Activated CD8-positive, alpha-beta T cell treated with anti-CD3 and anti-CD28 coated beads for 36 hours (primary cell): ENCODE measurements at places on chromosomes 2 and 18.

- H3K36me3 ChIP-seq, result peaks cover 88% of the 10 kb centered on the region
- DNase-seq, result no peak
- H3K27ac ChIP-seq, result peak overlapping the region; percentile 70
- peaks cover 59% of the 10 kb centered on the region for H3K4me1 ChIP-seq
- H3K27me3 ChIP-seq, result no peaks in the 10 kb centered on the region
Measured at GRCh38 chr2:224882291-224883171, 159.7 kb downstream of the DOCK10 start.

DNA sequence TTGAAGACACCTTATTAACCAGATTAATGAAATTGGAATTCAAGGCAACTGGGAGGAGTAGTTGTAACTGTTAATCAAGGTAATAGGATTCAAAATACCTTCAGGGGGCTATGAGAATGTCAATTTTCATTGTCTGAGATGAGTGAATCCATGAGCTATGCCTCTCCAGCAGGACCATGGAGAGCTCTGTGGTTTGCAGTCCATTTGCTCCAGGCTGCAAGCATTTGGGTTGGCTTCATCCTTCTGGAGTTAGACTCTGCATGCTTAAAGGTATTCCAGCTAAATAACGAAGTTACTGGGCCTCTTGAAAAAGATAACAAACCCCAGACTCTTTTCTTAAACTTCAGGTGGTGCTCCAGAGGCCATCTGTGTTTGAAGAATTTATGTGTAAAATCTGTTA lies 207.1 kb upstream of the SLC8A1 start:
- no peaks in the 10 kb centered on the region for H3K36me3 ChIP-seq
- H3K27ac ChIP-seq, result no peak overlapping the region
- H3K27me3 ChIP-seq, result no peaks in the 10 kb centered on the region
- no peaks in the 10 kb centered on the region for H3K4me1 ChIP-seq

- peaks cover 4% of the 10 kb centered on the region for H3K36me3 ChIP-seq
- no peaks in the 10 kb centered on the region for H3K27me3 ChIP-seq
- no peak overlapping the region for H3K27ac ChIP-seq
- DNase-seq, result no peak
- no peaks in the 10 kb centered on the region for H3K4me1 ChIP-seq
Measured at GRCh38 chr18:74745633-74746403, 148.1 kb downstream of the ZNF407 start.

GRCh38 chr2:145910416-145910815 lies 1390.5 kb upstream of the ZEB2 start:
- H3K36me3 ChIP-seq, result no peaks in the 10 kb centered on the region
- H3K4me3 ChIP-seq, result no peak overlapping the region
- no peaks in the 10 kb centered on the region for H3K27me3 ChIP-seq
- no peaks in the 10 kb centered on the region for H3K4me1 ChIP-seq

GRCh38 chr2:20451761-20452499 lies 5.1 kb downstream of the RHOB start:
- H3K4me3 ChIP-seq, result no peak overlapping the region
- H3K27me3 ChIP-seq, result peaks cover 18% of the 10 kb centered on the region
- no peak for DNase-seq
- peaks cover 4% of the 10 kb centered on the region for H3K36me3 ChIP-seq

- no peak for DNase-seq
- no peaks in the 10 kb centered on the region for H3K36me3 ChIP-seq
- no peak overlapping the region for H3K27ac ChIP-seq
- H3K4me3 ChIP-seq, result no peak overlapping the region
Measured at GRCh38 chr18:6203791-6204190, 210.9 kb downstream of the L3MBTL4 start.

- no peaks in the 10 kb centered on the region for H3K27me3 ChIP-seq
- no peaks in the 10 kb centered on the region for H3K36me3 ChIP-seq
- H3K27ac ChIP-seq, result no peak overlapping the region
- no peaks in the 10 kb centered on the region for H3K4me1 ChIP-seq
- H3K4me3 ChIP-seq, result no peak overlapping the region
Measured at GRCh38 chr2:40256649-40257048, 195.2 kb downstream of the SLC8A1 start.

DNA sequence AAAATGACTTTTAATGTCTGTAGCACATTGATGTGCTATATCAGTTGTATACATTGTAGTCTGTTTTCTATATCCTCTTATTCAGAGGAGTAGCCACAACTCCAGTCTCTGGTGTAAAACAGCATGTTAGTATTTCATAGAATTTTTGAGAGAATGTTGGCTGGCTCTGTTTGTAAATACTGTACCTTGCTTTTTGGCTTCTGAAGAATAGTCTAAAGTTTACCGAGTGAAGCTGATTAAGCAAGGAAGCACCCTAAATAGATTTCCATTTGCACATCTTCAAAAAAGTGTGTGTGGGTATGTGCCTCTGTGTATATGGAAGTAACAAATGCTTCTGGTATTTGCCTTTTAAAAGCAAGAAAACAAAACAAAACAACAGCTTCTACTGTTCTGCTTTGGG lies 50.5 kb downstream of the MAP4K4 start:
- no peaks in the 10 kb centered on the region for H3K27me3 ChIP-seq
- DNase-seq, result no peak
- no peak overlapping the region for H3K27ac ChIP-seq
- H3K4me1 ChIP-seq, result peaks cover 70% of the 10 kb centered on the region
- peaks cover 5% of the 10 kb centered on the region for H3K36me3 ChIP-seq
- H3K4me3 ChIP-seq, result no peak overlapping the region

GRCh38 chr2:234827096-234827860 lies 124.5 kb upstream of the SH3BP4 start:
- H3K36me3 ChIP-seq, result no peaks in the 10 kb centered on the region
- DNase-seq, result no peak
- H3K4me1 ChIP-seq, result no peaks in the 10 kb centered on the region

DNA sequence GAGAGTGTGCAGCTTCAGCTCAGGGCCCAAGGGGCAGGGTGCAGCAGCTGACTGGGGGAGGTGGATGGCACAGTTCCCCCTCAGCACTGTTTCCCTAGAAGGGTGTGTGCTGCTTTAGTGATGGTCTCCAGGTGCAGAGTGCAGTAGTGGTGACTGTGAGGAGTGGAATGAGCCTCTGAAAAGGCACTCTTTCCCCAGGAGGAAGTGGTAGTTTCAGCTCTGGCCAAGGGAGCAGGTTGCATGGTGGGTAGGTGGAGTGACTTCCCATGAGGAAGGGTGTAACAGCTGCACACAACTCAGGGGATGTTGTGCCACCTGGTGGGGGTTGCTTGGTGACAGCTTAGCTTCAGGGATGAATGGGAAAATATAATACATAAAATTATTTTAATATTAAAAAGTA lies 251.5 kb upstream of the NXPH2 start:
- no peak overlapping the region for H3K4me3 ChIP-seq
- H3K27ac ChIP-seq, result no peak overlapping the region
- H3K27me3 ChIP-seq, result no peaks in the 10 kb centered on the region
- no peaks in the 10 kb centered on the region for H3K4me1 ChIP-seq
